ENCODE measurements at places on chromosomes 12 and 14.

DNA sequence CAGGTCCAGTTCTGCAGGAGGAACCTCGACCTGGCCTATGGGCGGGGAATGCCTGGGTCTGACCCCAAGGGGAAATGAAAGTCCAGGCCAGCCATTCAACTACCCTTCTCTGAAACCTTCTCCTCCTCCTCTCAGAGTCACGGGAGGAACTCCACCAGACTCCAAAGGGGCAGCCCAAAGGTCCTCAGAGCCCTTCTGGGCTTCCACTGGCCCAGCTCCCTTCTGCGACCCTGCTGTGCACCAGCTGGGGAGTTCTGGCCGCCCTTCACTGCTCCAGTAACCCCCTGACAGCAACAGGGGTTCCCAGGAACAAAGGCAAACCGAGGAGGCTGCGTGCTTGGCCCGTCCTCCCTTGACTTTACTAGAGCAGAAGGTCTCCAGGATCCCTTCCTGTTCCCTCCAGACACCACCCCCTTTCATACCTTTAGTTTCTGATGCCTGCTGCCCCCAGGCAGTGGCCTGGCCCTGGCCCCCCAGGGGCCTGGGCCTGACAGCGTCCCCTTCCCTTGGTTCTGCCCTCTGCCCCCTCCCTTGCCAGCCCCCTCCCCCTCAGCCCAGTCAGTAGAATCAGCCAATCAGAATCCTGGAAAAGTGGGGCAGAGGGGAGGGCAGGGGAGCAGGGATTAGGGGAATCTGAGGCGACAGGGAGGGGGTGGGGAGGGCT lies 850 bp upstream of the ZNF385A start:
- DNase-seq, result no peak

DNA sequence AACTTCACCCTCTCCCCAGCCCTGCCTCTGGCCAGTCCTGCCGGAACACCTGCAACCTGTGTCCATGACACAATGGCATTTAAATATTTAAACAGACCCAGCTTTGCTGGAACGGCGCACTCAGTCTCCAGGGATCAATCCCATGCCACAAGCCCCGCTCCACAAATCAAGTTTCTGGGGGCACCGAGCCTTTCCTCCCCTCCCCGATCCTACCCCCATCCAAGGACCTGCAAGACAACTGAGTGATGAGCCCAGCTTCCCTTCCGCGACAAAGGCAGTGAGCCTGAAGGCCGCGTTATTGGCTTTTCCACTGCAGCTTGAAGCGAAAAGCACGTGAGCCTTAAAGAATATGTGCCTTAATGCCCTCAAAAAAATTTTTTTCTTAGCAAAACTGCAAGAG lies 185.7 kb downstream of the DPF3 start:
- no peak for DNase-seq

DNA sequence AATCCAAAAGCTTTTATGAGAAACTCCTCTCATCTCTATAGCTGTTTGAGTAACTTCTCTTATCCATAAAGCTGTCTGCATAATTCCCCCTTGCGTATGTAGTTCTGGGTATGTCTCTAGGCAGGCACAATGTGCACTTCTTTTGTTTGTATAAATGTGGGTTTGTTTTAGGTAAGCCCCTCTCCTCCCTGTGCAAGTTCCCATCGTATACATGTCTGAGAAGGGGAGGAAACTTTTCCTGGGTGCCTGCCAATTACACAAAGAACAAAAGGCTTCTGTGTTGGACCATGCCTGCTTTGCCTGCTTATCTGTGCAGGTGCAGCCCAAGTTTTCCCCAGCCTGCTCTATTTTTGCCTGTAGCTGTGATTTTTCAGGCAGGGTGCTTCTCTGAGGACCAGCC lies 96.7 kb downstream of the CCER1 start:
- DNase-seq, result no peak

DNA sequence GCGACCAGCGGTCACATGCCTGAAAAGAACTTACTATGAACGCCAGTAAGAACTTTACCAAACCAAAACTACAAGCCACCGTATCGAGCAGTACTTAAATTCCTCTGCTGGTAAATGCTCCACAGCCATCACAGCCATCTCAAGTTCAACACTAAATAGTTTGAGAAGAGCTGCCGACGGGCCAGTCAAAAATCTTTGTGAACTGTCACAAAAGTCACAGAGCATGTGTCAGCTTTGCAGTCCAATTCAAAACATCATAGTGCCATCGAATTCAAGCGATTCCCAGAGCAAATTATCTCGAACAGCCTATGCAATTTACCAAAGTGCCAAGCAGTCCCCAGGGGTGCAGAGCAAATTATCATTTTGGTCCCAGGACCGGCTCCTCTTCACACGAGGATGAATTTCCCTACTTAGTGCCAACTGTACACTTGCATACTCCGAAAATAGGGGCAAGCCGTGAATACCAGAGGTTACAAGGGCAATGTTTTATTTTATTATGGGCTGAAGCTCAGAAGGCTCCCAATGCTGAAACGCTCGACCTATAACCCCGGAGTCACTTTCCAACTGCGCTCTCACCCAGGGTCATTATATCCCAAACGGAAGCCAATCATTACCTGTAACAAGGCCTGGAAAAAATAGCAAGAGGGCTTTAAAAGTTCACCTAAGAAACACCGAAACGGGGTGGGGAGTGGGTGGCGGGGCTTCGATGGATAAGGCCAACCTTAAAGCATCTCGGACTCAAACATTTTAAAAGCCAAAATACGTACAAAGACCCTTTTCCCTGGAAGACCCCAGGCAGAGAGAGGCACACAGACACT lies 1.1 kb downstream of the LRP6 start:
- peak; percentile 39 for DNase-seq

- DNase-seq, result peak; percentile 33
These were observed 550 bp downstream of the TEAD4 start for GRCh38 chr12:2959505-2960389.

GRCh38 chr14:72788255-72788654 lies 105.6 kb downstream of the DPF3 start:
- no peak for DNase-seq

DNA sequence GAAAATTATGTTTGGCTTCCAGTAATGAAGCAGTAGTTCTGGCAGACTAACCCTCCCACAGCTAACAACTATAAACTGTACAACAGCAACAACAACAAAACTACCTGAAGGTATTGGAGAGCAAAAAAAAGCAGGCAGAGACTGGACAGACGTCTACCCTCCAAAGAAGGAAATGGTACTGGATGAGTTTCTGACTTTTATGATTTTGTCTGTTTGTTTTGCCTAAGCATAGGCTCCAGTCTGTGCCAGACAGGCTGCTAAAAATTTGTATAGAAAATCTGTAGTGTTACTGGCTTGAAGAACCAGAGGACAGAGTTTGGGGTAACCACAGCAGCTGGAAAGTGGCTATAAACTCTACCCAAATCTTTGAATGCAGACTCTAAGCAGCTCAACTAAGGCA lies 131.3 kb downstream of the SLC25A47 start:
- DNase-seq, result no peak

DNA sequence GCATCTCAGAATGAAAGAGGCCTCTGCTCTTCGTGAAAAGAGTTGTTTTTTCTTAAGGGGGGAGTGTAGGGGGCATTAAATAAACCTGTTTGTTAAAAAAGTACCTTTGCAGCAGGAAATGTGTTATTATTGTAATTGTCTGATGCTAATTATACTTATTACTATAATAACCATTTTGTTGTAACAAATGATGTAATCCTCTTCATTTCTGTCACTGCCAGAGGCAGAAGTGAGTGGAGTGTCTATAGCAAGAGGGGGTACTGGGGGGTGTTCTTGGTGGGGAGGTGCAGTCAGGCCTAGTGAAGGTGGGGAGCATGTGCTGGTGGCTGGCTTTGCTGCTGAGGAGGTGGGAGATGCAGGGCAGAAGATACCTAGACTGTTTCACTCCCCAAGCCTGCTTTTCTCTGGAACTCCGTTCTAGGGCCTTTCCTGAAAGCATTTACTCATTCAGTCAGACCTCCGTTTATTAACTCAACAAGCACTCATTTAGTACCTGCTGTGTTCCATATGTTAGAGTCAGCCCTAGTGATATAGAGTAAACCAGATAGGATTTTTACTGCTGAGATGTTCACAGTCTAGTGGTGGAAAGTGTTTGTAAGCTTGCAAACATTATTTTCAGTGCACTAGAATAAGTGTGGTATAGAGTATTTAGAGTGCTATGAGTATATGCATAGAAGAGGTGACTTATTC lies 77.5 kb upstream of the CISTR start:
- no peak for DNase-seq

DNA sequence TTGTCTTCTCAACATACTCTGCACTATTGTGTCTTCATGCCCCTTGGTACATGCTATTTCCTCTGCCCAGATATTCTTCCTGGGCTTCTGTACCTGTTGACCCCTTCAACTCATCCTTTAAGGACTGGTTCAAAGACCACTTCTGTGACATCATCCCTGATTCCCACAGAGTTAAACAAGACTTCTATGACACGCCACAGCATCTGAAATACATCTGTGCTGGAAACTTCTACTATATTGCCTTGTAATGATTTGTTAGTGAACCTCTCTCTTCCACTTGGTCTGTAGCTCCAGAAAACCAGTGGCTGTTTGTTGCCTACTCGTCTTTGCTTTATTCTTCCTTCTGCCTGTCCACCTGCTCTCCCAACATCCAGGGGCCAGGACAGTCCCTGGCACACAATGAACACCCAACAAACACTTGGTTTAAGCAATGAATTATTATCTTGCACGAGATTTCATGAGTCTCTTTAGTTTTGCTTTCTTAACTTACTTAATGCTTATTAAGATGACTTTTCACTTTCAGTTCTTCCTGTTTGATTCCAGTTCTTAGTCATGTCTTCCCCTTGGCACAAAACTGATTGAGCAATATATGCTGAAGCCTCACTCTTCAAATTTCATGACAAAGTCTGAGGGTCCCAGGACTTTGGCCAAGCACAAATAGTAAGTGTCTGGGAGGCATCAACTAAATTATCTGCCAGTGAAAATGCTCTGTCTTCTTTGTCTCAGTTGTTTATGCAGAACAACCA lies 485.9 kb downstream of the APAF1 start:
- DNase-seq, result no peak

DNA sequence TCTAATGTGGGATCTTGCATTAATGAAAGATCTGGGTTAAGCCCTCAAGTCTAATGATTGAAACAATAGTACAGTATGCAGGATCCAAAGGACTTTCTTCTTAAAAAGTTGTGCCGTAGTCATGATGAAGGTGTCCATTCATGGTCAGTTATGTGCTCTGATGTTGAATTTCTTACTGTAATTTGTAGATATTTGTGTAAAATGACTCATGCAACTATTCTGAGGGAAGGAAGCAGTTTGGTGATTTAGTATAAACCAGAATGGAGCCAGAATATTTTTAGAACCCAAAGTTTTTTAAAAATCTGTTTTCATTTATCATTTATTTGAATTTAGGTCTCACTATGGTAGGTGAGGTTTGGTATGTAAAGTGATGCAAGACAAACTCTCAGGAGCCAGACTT lies 151.2 kb downstream of the AKAP6 start:
- no peak for DNase-seq

- no peak for DNase-seq
These were observed 43.1 kb upstream of the LTA4H start for GRCh38 chr12:96078231-96079135.

GRCh38 chr14:85622106-85622505 lies 92.2 kb downstream of the FLRT2 start:
- no peak for DNase-seq

DNA sequence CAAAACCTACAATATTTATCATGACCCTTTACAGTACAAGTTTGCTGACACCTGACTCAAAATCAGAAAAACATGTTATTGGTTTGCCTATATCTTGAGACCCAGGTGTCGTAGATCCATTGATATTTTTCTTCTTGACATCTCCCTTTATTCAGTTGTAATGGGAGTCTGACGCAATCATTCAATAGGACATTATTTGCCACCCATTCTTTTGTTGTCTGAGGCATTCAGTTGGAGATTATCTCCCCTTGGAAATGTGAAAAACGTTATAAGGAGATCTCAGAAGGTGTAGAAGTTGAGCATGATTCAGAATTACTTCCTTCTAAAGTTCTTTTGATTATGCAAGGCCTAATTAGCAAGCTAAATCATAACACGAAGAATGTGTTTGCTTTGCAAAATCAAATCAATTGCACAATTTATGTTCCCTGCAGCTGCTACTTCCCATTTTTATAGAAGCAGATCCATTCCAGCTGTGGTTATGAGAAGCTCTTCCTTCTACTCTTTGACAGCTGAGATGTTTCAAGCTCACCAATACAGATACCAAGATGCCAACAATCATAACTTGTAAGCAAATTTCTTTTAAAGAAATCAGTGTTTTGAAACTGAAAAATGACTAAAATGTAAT lies 228.2 kb upstream of the SYT1 start:
- DNase-seq, result peak; percentile 18

DNA sequence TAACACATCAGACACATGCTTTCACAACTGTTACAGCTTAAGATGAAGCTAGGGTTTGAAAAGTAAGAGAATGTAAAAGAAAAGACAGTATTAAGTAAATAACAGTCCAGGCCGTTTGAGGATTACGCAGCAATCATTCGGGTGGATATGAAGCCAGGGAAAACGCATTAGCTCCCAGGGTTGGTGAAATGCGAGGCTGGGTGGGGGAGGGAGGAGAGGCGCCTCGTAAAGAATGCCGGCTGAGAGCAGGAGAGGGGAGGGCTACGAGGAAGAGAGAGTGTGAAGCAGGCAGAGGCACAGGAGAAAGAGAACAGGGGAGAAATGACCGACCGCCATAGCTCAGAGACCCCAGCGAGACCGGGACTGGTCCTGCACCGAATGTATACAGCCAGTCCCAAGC lies 73.0 kb downstream of the IQSEC3 start:
- DNase-seq, result no peak

- no peak for DNase-seq
These were observed 1.1 kb upstream of the KRT77 start for GRCh38 chr12:52704464-52704863.

- DNase-seq, result no peak
These were observed 1140.7 kb upstream of the TMEM132C start for GRCh38 chr12:127126260-127126628.

- no peak for DNase-seq
These were observed 152.0 kb upstream of the AEBP2 start for GRCh38 chr12:19287302-19287701.

- peak; percentile 12 for DNase-seq
These were observed 10.3 kb upstream of the KCNA1 start for GRCh38 chr12:4899364-4899763.

DNA sequence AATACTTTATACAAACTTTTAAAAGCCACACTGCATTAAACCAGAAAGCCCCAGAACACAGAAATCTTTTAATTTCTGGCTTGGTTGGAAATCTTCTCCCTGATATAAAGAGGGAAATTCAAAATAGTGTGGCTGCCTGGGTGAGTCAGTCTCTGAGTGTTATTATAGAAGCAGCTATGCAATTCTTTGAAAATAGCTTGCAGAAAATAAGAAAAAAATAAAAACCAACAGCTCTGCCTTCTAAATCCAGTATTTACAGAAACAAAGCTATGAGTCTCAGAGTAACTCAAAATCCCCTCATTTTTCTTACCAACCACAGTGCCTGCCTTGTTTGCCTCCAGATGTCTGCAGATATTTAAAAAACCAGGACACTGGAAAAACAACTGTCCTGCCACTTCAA lies 68.6 kb upstream of the FERMT2 start:
- DNase-seq, result no peak

- no peak for DNase-seq
These were observed 166.7 kb downstream of the ITPR2 start for GRCh38 chr12:26666286-26666685.

GRCh38 chr12:111268738-111269572 lies 99.9 kb downstream of the PHETA1 start:
- DNase-seq, result peak; percentile 30

Data from hematopoietic multipotent progenitor cell treated with erythropoietin and hydrocortisone succinate and interleukin-3 and kit ligand, for 6 days (in vitro differentiated cells).